Neuronal stem cell (in vitro differentiated cells): ENCODE measurements at places on chromosomes 6 and 20.

GRCh38 chr20:3580412-3580811, 82.8 kb downstream of the GFRA4 start:
- peaks cover 56% of the 10 kb centered on the region for H3K36me3 ChIP-seq
- no peaks in the 10 kb centered on the region for H3K4me1 ChIP-seq
- H3K27ac ChIP-seq: no peak overlapping the region
- no peak for DNase-seq

GRCh38 chr6:157966589-157966977, 15.1 kb upstream of the SYNJ2 start:
- H3K27me3 ChIP-seq: no peaks in the 10 kb centered on the region
- DNase-seq: no peak
- H3K4me1 ChIP-seq: no peaks in the 10 kb centered on the region
- no peaks in the 10 kb centered on the region for H3K36me3 ChIP-seq

DNA sequence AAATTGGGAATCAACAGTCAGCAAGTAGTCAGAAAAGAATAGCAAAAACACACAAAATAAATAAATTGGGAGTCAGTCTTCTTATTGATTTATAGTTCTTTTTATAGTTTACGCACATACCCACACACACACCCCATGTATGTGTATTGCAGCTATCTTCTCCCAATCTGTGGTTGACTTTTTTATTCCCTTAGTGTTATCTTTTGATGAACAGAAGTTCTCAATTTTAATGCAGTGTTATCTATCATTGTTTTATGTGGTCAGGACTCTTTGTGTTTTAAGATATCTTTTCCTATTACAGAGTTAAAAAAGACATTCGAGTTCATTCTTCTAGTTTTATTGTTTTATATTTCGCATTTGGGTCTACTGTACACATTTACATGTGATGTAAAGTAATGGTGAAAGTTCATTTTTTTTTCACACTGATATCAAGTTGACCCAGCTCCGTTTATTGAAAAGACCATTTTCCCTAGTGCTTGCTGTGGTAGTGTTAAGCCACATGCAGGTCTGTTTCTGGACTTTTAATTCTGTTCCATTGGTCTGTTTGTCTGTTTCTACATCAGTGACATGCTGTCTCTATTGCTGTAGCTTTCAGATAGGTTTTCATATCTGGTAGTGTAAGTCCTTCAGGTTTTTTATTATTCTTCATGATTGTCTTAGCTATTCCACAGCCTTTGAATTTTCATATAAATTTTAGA, 78.4 kb downstream of the ZFAND3 start:
- no peaks in the 10 kb centered on the region for H3K4me1 ChIP-seq
- no peaks in the 10 kb centered on the region for H3K27me3 ChIP-seq
- no peak overlapping the region for H3K4me3 ChIP-seq
- H3K36me3 ChIP-seq: peaks cover 2% of the 10 kb centered on the region

- H3K4me3 ChIP-seq: no peak overlapping the region
- no peak for DNase-seq
- no peaks in the 10 kb centered on the region for H3K36me3 ChIP-seq
- no peaks in the 10 kb centered on the region for H3K27me3 ChIP-seq
- no peaks in the 10 kb centered on the region for H3K4me1 ChIP-seq
Observed at GRCh38 chr6:150683320-150683719, 83.6 kb downstream of the PLEKHG1 start.

GRCh38 chr20:18314786-18315406, 26.6 kb downstream of the ZNF133 start:
- H3K27ac ChIP-seq: no peak overlapping the region
- no peak overlapping the region for H3K4me3 ChIP-seq
- no peaks in the 10 kb centered on the region for H3K4me1 ChIP-seq
- peaks cover 36% of the 10 kb centered on the region for H3K36me3 ChIP-seq
- no peaks in the 10 kb centered on the region for H3K27me3 ChIP-seq

DNA sequence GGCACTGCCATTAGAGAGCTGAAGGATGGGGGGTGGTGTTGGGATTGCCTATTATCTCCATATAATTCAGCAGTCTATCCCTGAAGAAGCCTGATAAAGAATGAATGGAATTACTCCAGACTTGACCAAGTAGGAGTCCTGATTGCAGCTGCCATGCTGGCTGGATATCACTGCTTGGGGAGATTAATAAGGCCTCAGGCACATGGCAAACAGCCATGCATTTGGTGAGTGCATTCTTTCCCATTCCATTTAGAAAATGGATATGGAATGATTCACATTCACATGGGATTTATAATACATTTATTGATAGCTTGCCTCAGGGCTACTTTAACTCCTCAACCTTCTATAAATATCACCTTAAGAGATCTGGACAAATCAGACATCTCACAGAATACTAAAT, 49.6 kb upstream of the HLA-A start:
- H3K36me3 ChIP-seq: no peaks in the 10 kb centered on the region
- DNase-seq: no peak
- H3K4me1 ChIP-seq: no peaks in the 10 kb centered on the region
- H3K27ac ChIP-seq: no peak overlapping the region
- no peak overlapping the region for H3K4me3 ChIP-seq

DNA sequence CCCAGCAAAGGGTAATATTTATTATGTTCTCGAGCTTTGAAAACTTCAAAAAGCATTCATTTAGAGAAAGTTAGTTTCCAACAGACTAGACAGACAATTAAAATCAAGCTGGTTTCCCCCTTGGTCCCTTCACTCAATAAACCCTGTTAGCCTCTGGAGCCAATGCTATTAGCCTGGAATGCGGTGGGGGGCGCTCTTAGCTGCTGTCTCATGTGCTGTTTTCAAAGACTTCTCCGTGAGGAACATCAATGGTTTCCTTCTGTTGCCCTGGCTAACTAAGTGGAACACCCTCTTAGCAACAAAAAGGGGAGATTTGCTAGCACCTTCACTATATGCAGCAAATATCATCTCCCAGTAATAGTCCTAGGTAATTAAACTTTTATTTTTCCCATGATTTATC, 86.4 kb downstream of the LY86 start:
- H3K4me3 ChIP-seq: no peak overlapping the region
- no peak for DNase-seq
- no peaks in the 10 kb centered on the region for H3K4me1 ChIP-seq
- H3K27me3 ChIP-seq: no peaks in the 10 kb centered on the region
- H3K27ac ChIP-seq: no peak overlapping the region

DNA sequence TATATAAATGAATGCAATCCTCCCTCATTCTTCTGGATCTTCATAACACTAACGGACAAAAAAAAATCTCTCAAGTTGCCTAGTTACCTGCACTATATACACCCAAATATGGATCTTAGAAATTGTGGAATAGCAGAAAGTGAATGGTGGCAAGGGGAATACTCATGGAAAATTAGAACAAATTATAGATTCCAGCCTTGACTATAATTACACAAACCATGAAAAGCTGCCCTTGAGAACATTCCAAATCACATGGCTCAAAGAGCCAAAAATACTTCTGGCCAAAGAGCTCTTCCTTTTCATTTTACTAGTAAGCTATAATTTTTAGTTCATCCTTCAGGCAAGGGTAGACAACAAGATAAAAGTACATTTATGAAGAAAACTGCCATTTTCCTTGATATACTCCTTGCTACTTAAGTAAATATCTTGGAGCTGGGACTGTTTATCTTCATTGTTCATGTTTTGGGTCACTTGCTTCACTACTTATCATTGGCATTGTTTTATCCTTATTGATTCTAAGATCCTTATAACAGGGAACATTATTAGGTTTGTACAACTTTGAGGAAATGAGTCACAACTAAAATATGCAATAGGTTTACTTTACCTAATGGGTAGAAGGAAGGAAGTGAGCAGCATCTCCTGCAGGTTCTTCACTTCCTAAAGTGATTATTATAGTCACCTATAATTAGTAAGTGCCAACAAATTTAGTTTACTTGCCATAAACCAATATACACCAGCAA, 6.4 kb upstream of the MTRES1 start:
- H3K4me1 ChIP-seq: no peaks in the 10 kb centered on the region
- peaks cover 2% of the 10 kb centered on the region for H3K27me3 ChIP-seq
- H3K27ac ChIP-seq: no peak overlapping the region
- H3K36me3 ChIP-seq: no peaks in the 10 kb centered on the region
